ENCODE measurements at places on chromosomes 16 and 17.

DNA sequence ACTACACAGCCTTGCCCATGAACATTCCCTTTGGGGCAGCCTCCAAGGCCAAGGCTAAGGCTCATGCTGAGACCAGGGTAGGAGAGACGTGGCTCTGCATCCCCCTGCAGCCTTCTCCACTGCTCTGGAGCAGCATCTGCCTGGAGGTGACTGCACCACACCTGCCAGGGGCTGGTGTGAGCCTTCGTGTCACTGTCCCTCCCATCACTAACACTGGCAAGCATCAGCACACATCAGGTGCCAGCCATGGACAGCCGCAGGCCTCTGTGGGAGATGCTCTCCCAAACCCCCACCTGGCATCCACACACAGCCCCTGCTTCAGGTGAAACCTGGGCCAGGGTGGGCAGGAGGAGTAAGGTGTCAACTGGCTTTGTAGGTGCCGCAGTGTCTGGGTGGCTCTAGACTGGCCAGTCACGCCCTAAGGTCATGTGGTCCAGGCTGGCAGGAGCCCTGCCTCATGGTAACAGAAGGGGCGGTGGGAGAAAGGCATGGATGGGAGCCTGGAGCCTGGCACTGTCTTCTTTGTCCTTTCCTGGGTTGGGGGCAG lies 18.1 kb upstream of the MTSS2 start:
- no peak for DNase-seq

- DNase-seq, result no peak
Measured at GRCh38 chr16:75152635-75153034, 4.3 kb downstream of the ZFP1 start.

GRCh38 chr17:21774263-21774662 lies 81.9 kb downstream of the KCNJ18 start:
- DNase-seq, result no peak

DNA sequence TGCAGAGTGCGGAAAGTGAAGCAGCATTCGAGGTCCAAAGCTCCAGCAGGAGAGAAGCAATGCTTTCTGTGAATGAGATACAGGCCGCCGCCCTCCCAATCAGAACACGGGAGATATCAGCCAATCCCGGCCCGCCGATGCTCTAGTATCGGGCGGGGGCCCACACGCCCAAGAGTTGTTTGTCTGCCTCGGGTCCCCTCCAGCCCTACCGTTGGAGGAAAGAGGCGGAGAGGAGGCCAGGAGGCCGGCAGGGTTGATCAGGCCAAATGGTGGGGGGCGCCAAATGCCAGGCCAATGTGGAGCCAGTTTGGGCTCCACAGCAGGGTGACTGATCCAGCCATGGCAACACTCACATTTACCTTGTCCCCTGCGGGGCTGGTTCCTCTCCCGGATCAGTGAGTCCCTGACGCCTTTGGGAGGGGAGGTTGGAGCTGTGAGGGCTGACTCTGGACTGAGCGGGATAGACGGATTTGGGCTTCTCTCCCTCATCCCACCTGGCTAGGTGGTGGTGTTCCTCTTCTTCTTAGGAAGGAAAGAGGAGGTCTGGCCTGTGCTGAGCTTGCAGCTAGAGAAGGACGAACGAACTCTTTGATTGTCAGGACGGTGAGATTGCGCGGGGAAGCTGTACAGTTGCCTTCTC lies 10.4 kb upstream of the CUEDC1 start:
- DNase-seq, result no peak

DNA sequence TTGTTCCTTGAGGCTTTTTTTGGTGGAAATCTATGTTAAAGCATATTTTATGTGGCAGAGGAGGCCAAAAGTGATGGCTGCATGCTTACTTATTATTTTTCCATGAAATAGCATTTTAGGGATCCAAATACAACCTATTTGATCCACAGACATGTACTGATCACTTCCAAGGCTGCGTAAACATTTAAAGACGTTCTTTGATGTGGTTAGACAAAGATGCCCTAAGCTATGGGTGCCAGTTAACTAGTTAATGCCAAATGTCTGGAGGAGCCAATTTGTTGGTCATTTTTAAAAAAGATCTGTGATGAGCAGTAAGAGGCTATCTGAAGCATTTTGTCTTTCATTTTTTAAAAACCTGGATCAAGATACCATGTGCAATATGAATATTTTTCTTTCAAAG lies 17.3 kb upstream of the PRKCA start:
- no peak for DNase-seq

DNA sequence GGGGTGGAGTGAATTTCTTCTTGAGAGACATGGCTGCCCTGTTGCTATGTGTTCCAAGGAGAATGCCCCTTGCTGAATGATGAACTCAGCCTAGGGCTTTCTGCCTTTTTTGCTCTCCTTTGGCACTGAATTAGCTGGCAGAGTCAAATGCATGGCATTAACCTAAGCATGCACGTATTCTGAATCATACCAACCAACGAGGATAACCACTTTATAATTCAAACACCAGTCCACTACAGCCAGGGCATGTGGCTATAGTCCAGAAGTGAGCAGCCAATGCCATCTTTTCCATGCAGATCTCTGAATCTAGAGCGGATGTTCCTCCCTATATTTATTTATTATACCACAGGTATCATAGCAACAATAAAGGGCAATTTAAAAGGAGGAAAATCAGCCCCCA lies 15.7 kb downstream of the TMIGD1 start:
- no peak for DNase-seq

- DNase-seq, result peak; percentile 33
Measured at GRCh38 chr17:21039839-21040575, 2.8 kb downstream of the USP22 start.

DNA sequence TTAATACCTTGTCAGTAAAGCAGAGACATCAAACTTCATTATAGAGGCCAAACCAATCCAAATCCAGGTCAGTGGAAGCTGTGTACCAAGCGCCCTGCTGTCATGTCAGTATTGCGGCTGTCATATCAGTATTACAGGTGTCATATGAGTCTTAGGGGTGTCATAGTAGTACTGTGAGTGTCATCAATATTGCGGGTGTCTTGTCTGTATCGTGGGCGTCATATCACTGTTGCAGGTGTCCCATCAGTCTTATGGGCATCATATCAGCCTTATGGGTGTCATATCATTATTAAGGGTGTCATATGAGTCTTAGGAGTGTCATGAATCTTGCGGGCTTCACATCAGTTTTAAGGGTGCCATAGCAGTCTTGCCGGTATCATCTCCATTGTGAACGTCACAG lies 6.0 kb upstream of the PRDM7 start:
- no peak for DNase-seq

- DNase-seq, result no peak
Measured at GRCh38 chr16:78134944-78135619, 35.6 kb downstream of the WWOX start.

GRCh38 chr16:89969741-89970410 lies 21.3 kb downstream of the DEF8 start:
- DNase-seq, result no peak

GRCh38 chr17:81417049-81417878 lies 22.0 kb downstream of the BAHCC1 start:
- DNase-seq, result no peak

DNA sequence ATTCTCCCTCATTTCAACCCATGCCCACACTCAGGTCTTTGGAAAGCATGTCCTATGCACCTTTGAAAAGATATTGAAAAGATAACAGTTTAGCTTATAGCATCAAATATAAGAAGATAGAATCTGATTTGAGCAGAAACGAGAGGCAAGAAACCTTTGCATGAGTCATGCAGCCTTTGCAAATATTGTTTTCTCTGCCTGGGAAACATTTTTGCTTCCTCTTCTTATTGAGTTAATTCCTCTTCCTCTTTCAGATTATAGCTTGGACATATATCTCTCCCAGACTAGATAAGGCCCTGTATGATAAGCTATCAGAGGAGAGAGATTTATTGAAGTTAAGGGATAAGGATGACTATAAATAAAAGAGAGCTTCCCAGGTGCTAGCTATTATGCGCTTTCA lies 46.1 kb upstream of the KCNJ2 start:
- no peak for DNase-seq

- no peak for DNase-seq
Measured at GRCh38 chr17:81465910-81466309, 46.7 kb downstream of the ACTG1 start.

GRCh38 chr17:48671697-48672171 lies 45.6 kb upstream of the HOXB9 start:
- peak; percentile 71 for DNase-seq

GRCh38 chr17:15890279-15890892 lies 54.5 kb upstream of the ADORA2B start:
- no peak for DNase-seq

DNA sequence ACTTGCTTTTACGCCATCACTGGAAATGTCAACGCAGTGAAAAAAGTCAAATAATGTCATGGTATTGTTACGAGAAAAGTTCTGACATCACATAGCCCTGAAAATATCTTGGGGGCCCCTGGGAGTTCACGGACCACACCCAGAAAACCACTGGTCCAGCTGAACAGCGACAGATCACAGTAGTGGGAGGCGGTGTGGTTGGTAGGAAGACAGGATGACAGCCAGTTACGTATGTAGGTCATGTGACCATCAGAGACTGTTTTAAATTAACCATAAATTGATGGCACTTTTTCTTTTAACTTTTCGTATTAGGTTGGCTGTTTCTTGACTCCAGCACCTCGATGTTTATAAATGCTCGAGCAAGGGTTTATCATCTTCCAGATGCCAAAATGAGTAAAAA lies 11.9 kb downstream of the ERCC4 start:
- no peak for DNase-seq

GRCh38 chr17:58271216-58271931 lies 9.4 kb downstream of the MPO start:
- DNase-seq, result no peak

GRCh38 chr16:52193441-52193840 lies 353.5 kb downstream of the TOX3 start:
- no peak for DNase-seq
